Mammary microvascular endothelial cell (primary cell): ENCODE measurements at places on chromosomes 1 and 21. TPM values are rescaled to one million over a fixed set of nuclear protein-coding genes. Genes with fewer than 3 reads are reported as not detected.

AVPR1B gene
- not detected in 2 replicates for total RNA-seq

OR2AK2 gene
- total RNA-seq: not detected in 2 replicates

CHRM3 gene
- total RNA-seq: not detected in 2 replicates

MEX3A gene
- 1.8 and 2.8 TPM in 2 replicates for total RNA-seq

DIRAS3 gene
- 0.49 and 0.73 TPM in 2 replicates for total RNA-seq

PLEKHO1 gene
- 85.1 and 90.5 TPM in 2 replicates for total RNA-seq

TMEM9 gene
- total RNA-seq: 38.1 and 41.7 TPM in 2 replicates

ARMH1 gene
- total RNA-seq: not detected in 2 replicates

SPATA46 gene
- not detected in 2 replicates for total RNA-seq

COL6A2 gene
- total RNA-seq: 2.7 and 2.8 TPM in 2 replicates

RGS13 gene
- not detected in 2 replicates for total RNA-seq

TNFRSF8 gene
- not detected in 2 replicates for total RNA-seq

GSTM5 gene
- total RNA-seq: not detected in 2 replicates
